ENCODE measurements at places on chromosomes 11 and 22.
A peak's percentile ranks its signal among the peaks of the same experiment; 100 is the strongest.

- DNase-seq, result no peak
These were observed 195.7 kb downstream of the CTTN start for GRCh38 chr11:70594031-70594430.

DNA sequence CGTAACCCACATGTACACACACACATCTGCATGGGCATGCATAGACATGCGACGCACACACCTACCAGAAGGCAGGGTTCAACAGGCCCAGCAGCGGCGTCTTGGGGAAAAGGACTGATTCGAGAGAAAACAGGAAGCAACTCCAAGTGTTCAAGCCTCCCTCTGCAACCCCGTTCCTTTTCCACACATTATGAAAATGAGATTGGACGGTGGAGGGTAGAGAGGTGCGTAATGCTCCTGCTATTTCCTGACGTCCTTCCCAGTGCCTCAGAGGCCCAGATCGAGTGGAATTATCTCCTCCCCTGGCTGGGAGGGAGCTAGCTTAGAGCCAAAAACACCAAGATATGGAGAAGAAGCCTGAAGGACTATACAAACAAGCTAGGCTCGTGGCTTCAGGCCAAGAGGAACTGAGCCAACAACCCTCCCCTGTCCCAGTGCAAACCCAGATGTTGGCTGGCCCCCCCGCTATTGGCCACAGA, 289.2 kb downstream of the MN1 start:
- peak; percentile 70 for DNase-seq

DNA sequence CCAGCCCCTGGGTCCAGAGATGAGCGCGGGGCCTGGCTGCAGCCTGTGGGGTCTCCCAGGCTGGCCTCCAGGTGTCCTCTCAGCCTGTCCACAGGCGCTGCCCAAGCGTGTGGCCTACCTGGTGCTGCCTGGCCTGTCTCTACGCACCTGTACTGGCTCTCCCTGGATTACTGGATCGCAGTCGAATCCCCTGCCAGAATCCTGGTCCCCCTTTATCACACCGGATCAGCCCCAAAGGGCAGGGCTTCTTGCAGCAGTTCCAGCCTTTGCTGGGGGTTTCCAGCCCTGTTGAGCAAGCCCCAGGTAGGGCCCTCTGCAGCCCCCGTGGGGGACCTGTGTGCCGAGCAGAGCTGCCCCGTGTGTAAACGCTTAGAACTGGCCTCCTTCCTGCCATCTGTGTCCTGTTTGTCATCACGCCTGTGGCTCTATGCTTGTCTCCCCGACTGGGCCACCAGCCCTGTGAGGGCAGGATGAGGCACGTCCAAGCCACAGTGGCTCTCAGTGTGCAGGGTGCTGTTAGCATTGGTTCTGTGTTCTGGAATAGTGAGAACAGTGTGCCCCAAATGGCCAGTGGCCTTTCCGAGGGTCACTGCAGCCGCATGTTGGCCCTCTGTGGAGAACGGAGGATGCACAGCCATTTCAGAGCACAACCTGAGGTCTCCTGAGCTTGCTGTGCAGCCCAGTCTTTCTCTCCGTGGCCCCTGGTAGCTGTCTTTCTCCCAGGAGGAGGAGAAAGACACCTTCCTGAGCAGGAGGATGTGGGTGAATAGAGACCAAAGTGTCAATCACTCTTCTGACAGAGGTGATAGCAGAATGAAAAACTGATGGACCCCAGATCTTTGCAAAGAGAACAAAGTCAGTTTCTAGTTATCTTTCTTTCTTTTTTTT, 13.9 kb upstream of the TXNRD2 start:
- DNase-seq, result peak; percentile 25

DNA sequence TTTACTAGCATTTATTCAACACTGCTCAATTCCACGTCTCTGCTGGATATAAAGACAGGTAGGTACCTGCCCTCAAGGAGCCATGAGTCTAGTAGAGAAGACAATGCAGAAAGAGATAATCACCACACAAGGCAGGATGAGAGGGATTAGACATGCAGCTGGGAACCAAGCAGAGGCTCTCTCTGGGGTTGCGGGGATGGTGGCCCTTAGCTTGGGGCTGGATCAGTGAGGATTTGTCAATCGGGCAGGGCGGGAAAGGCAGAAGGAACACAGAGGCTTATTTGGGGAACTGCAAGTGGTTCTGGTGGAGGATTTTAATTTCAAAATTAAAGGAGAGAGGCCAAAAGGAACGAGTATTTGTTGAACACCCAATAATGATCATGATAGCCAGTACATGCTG, 8.5 kb upstream of the DMC1 start:
- no peak for DNase-seq

GRCh38 chr11:20926799-20927540, 257.6 kb downstream of the NELL1 start:
- no peak for DNase-seq

DNA sequence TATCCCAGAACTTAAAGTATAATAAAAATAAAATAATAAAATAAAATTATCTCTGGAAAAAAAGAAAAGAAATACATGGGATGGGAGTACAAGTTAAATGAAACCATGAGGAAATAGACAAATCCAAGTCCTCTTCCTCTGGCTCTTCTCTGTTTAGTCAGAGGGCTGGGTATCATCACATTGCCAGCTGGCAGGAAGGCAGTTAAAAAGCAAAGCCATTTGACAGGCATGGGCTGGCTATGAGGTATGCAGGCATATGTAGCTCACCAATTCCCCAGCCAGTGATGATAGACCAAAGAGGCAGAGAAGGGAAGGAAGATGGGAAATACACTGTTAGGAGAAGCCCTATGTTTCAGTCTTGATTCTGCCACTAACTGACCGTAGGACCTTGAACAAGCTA, 6.5 kb downstream of the LYVE1 start:
- no peak for DNase-seq

DNA sequence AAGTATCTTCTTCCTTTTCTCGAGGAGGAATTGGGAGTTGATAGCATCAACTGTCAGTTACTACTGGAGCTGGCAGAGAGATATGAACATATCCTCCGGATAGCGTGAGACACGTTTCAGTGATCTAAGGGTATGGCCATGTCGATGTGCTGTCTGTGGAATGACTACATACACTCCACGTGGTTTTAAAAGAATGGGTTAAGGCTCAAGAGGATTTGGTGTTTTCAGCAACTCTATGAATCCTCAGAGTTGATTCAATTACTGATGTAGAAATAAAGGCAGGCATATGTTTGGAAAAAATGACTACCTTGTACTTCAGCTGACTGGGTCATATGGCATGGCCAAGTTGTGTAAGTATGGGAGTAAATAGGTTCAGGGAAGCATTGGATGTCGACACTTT, 22.9 kb downstream of the MMP13 start:
- no peak for DNase-seq

All from pancreas (tissue), 10 donors.